ENCODE measurements at places on chromosomes 6 and 20.

GRCh38 chr6:126805861-126806260 lies 312.6 kb upstream of the RSPO3 start:
- DNase-seq: no peak

DNA sequence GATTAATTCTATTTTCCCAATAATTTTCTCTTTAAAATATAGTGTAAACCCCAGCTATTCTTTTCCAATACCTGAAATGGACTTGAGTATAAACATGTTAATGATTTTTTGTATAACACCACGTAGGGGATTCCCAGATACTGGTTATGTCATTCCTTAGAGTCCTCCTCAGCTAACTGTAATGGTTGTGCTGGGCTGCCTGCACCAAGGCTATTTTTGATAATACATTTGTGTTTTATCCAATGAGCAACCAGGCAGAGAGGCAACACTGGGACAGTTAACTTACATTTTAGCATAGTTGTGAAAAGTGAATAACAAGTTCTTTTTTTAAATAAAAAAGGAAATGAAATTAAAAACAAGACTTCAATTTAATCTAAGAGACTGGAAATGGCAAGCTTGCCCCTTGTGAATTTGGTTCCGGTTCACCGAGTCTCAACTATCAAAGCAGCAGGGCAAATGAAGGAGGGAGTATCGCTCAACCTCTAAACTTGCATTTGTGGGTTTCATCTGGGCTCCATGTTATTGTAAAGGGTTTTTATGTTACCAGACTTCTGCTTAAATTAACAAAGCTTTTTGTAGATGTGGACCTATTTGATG lies 18.8 kb upstream of the BACH2 start:
- DNase-seq: no peak

DNA sequence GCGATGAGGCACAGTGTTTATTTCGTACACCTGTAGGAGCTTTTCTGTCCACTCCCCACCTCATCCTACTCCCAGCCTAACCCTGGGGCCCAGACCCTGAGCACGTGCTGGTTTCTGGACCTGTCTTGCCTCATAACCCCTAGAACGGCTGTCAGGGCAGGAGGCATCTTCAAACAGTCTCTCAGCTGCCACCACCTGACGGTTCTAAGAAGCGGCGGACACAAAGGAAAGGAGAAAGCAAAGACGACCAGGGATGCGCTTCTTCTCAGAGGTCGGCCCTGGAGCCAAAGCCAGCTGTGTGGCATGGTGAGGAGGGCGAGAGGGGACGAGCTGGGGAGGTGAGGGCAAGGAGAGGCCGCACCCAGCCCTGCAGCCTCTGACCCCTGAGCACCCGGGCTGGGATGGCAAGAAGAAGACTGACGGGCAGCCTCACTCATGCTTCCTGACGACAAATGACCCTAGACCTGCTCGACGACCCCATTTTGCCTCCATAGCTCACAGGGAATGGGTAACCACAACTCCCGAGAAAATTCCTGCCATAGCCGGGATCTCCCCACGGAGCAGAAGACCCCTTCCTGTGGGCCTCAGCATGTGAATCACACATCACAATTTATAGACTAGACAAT lies 62.1 kb downstream of the WDR27 start:
- no peak for DNase-seq

DNA sequence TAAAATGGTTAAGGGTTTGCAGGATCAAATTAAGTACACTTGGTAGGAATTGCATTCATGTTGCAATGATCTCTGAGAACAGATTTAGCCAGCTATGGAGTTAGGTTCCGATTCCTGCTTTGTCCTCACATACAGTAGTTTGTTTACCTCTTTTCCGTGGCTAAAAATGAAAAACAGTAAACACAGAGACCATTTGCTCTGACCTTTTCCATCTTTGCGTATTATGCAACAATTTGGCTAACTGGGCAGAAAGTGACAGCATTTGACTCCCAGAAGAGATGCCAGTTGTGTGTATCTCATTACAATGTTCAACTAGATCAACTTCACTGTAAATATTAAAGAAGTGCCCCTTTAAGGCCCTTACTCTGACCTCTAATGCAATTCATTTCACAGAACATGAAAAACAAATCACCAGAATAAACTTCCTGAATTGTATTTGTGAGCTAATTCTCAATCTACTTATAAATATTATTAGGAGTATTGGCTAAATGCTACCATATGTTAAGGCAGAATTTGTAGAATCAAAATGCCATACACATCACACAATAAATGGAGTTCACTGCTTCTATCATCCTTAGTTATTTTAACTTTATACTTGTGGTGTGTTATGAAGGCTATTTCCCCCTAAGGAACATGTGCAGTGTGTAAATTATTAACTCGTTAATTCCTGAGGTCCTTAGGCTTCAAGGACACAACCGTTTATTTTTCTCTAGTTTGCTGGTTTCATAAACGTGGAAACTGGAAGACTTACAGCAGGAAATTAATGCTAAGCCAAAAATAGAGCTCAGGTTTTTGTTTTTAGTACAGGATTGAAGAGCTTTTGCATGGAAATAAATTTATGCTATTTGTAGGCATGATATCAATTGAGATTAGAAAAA lies 380.7 kb upstream of the CITED2 start:
- no peak for DNase-seq

DNA sequence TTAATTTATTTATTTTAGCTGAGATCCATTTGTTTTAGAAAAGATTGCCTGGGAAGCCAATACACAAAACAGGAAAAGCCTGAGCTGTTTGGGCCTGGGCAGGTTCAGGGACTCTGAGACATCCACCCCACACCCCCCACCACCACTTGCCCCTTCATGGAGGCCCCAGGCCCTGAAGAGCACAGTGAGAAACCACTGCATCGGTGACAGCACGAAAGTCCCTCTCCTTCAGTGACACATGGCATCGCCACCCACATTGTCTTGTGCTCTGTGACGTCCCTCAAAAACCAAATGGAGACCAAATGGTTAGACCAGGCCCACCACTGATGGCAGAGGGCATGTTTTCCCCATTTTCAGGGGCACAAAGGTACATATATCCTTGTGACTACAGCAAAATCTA lies 106.4 kb downstream of the SYNDIG1 start:
- DNase-seq: no peak

GRCh38 chr20:59139998-59140397 lies 23.6 kb upstream of the ZNF831 start:
- DNase-seq: no peak

DNA sequence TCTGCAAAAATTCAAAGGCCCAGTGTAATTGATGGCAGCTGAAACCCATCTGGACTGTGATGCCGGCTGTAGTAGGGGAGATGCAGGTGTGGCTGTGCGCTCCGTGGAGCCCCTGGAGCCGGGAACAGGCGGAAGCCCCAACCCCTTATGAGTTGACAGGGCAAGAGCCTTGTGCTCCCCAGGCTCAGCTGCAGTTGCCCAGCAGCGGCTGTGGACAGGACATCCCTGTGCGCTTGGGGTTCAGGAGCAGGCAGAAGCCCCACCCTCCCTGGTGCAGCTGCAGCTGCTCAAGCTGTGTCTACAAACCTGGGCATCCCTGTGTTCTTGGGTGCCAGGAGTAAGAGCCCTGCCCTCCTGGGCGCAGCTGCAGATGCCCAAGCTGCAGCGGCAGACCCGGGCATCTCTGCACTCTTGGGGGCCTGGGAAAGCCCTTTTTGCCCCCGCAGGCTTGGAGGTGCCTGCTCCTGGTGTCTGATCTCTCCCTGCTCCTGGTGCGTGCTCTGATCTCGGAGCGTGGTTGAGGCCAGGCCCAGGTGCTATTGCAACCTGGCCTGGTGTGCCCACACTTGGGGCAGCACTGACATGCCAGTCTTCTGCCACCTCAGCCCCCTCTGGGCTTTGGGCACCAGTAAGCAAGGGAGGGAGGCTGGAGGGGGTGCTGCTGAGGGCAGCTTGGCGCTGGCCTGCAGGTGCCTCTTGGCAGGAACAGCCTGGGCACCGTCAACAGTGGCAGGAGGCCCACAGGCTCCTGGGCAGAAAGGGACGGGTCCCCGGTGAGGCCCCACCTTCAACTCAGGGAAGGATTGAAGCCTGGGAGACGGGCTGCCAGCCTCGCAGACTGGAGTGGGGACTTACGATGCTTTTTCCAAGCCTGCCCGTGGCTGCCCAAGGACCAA lies 30.3 kb downstream of the OR2J2 start:
- DNase-seq: peak; percentile 64

DNA sequence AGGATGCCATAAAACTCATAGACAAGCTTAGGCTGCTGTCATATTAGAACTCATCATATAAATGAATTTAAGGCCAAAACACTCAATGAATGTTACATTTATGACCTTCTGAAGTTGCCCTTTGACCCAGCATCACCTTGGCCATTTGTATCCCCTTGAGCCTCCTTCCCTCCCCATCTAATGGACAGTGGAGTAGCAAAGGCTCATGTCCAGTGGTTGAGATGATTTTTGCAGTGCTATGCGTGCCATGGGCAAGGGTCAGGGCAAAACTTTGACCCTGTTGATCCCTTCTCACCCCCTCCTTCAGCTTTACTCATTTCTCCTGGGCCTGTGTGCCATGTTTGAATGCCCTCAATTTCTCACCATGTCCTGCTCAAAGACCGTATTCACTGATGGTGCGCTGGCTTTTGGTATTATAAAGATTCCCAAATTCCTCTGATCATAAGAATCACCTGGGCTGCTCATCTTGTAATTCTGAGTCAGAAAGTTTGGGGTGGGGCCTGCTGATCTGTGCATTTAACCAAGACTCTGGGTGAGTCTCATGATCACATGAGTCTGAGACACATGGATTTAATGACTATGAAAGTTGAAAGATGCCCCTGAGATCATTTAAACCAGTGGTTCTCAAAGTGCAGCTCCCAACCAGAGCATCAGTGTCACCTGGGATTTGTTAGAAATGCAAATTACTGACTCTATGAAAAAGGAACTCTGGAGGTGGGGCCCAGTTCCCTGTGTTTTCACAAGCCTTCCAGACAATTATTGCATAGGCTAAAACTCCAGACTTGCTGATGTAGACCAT lies 57.5 kb upstream of the IL20RA start:
- no peak for DNase-seq

DNA sequence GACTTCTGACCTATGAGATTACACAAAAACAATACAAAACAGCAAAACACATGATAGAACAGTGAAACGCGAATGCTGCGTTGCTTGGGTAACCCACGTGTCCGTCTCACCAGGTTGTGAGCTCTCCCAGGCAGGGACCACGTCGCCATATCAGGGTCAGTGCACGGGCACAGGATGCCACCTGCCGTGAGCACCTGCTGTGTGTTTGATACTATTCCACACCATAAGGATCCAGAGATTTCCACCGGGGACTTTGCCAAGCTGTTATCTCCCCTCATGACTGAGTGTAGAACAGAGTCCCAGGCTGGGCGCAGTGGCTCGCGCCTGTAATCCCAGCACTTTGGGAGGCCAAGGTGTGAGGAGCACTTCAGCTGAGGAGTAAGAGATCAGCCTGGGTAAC lies 288.0 kb downstream of the BMP7 start:
- DNase-seq: no peak

- no peak for DNase-seq
Observed at GRCh38 chr20:45008521-45009049, 42.3 kb downstream of the STK4 start.

Data from coronary artery (tissue), 2 donors.